ENCODE measurements at places on chromosomes 3 and 15.

GRCh38 chr3:1469687-1470086, 376.9 kb downstream of the CNTN6 start:
- DNase-seq = no peak

DNA sequence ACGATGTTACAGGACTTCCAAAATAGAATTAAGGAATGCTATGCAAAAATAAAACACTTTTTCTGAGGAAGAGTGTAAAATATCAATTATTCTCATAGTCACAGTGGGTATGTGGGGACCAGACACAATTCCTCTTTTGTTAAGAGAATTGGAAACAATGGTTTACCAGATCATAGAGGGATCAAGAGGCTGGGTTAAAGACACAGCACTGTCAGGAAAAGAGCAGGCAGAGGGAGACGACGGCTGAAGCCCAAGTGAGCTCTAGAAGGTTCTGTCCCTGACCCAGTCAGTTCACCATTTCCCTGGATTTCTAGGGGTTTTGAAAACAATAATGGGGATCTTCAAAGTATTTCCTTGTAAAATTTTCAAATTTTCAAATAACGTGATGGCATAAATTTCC, 54.0 kb upstream of the POLR2M start:
- no peak for DNase-seq

- no peak for DNase-seq
Measured at GRCh38 chr3:34279901-34280300, 481.5 kb downstream of the PDCD6IP start.

DNA sequence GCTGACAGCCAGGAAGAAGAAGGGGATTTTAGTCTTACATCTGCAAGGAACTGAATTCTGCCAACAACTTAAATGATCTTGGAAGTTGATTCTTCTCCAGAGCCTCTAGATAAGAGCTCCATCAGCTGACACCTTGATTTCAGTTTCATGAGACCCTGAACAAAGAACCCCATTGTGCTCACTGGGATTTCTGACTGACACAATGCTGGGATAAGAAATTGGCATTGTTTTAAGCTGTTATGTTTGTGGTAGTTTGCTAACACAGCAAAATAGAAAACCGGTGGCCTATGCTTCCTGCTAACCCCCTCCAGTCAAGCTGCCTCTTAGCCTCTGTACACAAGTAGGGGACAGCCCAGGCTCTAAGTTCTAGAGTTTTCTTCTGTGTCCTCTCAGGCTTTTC, 36.2 kb downstream of the MASP1 start:
- no peak for DNase-seq

- DNase-seq = peak; percentile 5
Measured at GRCh38 chr3:44772099-44772442, 10.5 kb downstream of the KIF15 start.

DNA sequence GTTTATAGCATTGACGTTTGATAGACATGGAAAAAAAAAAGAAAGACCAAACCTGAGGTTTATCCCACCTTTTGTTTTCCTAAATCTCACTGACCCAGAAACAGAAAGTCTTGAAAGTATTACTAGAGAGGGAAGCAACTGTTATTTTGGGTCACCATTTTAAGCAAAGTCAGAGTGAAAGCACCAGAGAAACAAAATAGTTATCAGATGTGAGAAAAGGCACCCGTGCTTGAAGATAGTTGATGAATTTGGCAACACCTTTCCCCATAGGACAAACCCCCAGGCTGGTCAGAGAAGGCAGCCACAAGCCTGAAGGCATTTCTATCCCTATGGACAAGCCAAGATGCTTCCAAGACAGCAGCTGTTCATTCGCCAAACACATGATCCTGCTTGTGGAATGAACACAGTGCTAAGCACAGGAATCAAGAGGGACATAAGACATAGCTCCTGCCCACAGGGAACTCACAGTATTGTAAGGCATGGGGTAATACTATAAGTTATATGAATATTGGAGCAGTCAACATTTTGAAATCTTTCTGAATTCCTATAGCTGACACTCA, 170.9 kb downstream of the ERC2 start:
- no peak for DNase-seq

DNA sequence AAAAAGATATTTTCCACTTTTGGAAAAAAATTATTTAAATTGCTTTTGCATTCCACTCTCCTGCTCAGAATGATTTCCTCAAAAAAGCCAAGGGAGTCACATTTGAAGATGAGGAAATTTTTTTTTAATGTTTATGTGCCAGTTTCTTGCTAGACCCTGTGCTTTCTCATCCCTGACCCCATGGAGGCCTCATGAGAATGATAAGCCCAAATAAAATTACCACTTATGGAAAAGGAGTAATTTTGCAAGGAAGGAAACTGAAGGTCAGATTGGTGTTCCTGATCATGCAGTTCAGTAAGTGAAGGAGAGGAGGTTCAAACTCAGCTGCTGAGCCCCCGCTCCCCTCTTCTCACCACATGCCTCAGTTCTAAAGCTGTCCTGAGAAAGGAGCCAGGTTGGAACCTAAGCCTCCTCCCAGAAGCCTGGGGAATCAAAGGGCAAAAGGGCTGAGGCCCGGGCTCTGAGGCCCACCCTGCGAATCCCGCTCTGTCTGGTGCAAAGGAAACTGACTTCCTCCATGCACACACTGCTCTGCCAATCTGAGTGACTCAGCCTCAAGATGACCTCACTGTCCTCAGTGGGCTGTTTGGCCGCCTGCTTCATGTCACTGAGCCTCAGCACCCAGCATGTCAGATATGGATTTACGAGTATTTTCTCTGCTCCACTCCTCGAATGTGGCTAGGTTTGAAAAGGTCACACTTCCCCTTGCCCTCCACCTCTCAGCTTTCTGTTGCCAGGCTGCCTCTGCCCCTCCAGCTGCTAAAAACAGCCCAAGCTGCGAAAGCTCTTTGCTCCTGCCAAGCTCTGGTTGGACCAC, 56.9 kb upstream of the FLNB start:
- DNase-seq = peak; percentile 82

DNA sequence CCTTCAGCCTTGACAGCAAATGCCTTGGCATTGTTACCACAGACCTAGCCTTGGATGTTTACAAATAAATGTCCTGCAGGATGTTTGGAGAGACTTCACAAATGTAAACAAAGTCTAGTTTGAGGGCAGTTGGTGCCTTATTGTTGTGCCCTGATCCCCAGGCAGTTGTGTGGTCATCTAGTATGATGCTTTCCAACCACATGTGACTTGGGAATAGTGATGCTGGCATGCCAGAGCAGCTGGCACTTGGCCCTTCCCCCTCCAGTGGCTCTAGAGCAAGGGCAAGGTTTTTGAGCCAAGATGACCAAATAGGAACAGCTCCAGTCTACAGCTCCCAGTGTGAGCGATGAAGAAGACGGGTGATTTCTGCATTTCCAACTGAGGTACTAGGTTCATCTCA, 258.2 kb downstream of the ADAMTS17 start:
- no peak for DNase-seq

- no peak for DNase-seq
Measured at GRCh38 chr15:87743562-87743961, 513.0 kb downstream of the NTRK3 start.

DNA sequence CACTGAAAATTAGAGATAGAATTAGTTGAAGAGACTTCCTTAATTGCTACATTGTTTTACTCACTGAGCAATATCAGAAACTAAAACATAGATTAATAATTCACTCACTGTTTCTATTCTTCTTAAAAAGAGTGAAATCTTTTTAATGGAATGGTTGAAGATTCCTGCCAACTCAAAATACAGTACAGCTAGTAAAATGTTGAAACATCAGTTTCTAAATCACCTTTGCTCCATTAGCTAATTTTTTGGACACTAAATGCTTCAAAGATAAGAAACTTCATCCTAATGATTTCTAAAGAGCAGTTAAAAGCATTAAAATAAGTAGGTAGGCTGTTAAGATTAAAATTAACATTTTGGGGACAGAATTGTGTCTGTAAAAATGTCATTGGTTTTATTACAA, 10.5 kb upstream of the NIT2 start:
- DNase-seq = no peak
